ENCODE measurements at places on chromosomes 11 and 22.
A peak's percentile ranks its signal among the peaks of the same experiment; 100 is the strongest.

DNA sequence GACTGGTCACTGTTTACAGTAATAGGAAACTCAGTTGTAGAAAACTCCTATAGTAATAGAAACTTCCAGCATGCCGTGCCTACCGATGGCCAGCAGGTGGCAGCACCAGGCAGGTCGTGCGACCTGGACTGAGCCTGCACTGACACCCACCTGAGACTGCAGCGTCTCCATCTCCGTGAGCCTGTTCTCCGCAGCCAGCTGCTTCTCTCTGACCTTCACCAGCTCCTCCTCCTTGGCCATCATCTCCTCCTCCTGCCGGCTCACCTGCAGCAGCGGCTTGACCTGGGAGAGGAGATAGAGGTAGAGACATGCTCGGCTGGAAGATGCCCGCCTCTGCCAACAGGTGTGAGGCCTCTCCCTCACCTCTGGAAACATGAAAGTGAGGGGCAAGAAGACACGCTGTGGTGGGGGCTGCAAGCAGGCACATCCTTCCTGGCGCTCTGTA, 48.5 kb downstream of the APOL1 start:
- DNase-seq = peak; percentile 80

DNA sequence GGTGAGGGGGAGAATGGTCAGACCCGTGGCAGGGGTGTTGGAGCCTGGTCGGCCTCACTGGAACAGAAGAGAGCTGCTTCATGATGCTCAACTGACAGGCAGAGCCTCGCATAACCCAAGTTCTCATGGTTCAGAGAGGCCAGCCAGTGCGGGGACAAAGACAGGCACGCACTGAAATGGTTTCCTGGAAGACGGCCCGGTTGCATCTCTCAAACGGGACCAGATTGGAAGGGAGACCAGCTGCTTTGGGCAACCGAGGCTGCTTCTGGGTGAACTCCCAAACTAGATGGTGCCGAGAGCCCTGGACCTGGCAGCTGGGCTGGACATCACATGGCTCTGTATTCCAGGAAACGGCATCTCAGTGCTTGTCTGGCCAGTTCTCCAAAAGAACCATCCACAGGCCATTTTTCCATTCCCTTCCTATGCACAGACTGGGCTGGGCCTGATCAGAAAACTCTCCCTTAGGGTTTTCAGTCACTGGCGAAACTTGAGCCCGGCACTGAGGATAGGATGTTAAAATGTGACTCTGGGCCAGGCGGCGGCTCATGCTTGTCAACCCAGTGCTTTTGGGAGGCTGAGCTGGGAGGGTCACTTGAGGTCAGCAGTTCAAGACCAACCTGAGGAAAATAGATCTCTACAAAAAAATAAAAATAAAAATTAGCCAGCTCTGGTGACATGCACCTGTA, 80.1 kb upstream of the PRODH start:
- no peak for DNase-seq

DNA sequence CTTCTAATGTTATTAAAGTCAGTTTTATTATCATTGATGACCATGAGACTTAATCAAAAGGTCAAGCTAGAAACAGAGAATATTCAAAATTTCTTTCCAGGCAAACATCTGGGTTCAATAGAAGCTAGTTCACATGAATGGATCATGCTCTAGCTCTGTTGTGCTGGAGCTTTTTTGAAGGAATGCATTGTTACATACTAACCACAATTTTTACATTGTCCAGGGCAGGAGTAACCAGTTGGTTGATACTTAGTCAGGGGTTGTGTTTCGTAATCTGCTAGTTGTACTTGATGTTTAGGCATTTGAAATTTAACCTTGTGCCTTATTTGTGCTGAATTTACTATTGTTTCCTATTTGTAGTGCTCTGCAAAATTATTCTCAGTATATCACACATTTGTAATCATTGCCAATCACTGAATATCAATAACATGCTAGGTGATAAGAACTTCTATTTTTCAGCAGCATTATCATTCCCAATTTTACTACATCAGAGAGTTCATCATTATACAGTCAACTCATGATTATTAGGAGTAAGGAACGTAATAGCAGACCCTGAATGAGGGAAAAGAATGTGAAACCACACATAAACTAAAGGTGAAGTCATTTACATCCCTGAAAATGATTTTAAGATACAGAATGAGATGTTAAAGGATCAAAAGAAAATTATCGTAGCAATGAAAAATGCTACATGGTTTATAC, 23.2 kb downstream of the NF2 start:
- DNase-seq = peak; percentile 45

GRCh38 chr11:118136801-118137200, 15.8 kb downstream of the SCN4B start:
- DNase-seq = no peak

- no peak for DNase-seq
Observed at GRCh38 chr11:48123934-48124755, 92.5 kb upstream of the OR4B1 start.

DNA sequence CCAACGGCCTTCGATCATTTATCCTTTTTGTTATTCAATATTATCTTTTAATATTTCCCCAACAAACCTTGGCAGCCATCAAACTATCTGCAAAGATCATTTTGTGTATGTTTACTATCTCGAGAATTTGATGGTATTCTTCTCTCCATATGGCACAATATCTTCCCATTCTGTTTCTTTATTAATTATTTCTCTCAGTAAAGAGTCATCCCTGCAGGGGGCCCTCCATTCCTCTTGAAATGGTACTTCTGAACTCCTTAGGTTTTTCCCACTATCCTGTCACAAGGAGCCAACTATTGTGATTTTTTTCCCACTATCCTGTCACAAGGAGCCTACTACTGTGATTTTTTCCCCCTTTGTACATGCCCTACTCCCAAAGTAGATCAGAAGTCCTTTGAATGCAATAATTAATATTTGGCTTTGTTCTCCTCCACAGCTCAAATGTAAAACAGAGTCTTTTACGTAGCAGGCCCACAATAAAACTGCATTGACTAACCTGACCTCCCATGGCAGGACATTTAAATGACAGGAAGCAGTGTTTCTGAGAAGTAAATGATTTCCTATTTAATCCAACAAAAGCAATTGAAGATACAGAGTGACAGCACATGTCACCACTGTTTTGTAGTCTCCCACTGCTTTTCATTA, 43.3 kb downstream of the PDGFD start:
- DNase-seq = no peak

- peak; percentile 91 for DNase-seq
Observed at GRCh38 chr11:64246871-64247728, at the start of gene PPP1R14B. Gene PPP1R14B (minus strand): TSS chr11:64246943. CDS start chr11:64246673, 270 bp downstream.

- DNase-seq = no peak
Observed at GRCh38 chr11:91972665-91973266, 251.9 kb upstream of the FAT3 start.

DNA sequence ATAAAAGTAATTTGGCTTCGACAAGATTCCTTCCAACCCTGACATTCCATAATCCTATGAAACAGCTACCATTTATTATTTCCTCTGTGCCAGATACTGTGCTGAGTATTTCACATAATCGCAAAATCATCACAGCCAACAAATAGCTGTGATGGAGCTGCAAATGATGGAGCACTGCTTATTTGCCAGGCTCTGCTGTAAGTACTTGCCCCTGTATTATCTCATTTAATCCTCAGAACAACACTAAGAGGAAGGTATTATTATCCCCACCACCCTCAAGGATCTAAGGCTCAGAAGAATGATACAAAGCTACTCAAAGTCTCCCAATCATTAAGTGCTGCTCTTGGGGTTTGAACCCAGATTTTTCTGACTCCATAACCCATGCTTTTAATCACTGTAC, 145.5 kb downstream of the CCDC34 start:
- no peak for DNase-seq

DNA sequence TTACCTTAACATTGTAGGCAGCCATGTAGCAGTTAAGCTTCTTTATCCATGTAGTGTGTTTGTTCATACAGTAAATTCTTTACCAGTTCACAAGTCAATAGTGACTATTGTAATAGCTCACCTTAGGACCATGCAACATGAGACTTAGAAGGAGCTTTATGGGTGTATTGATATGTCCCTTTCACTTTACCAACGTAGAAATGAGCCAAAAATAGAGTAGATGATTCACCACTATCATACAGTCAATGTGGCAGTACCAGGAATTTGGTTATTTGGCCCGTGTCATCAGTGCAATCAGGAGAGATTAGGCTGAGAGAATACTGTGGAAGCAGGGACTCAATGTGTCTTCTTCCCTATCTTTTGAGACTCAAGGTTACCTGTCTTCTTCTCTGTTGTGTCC, 4.7 kb downstream of the ZDHHC13 start:
- no peak for DNase-seq

- DNase-seq = peak; percentile 72
Observed at GRCh38 chr11:61532134-61533038, 23.8 kb downstream of the LRRC10B start.

DNA sequence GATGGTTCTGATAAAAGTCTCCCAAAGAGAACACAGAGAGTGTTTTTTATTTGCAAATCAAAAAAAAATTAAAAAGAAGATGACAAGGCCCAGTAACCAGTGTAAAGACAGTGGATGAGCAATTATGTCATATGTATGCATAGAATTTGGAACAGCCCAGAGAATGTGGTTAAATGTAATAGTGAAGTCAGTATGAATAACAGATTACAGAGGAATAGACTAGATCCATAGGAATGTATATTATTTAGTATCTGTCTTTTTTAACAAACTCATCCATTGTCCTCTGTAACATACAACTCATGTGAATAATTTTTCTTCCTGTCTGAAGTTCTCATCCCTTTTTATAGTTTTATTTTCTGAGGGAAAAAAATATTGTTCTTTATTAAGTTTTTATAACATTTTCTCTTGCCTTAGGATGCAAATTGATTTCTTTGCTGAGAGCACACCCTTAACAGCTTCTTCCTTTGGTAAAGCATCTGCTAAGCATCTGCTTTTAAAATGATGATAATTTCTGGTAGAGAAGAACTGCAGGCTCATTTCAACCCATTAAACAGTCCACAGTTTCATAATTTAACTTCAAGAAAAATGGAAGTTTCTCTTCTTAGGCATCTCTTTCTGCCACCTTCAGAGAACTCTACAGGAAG, 266.5 kb upstream of the MTNR1B start:
- no peak for DNase-seq

- DNase-seq = no peak
Observed at GRCh38 chr11:22763166-22763565, 66.4 kb downstream of the SVIP start.

DNA sequence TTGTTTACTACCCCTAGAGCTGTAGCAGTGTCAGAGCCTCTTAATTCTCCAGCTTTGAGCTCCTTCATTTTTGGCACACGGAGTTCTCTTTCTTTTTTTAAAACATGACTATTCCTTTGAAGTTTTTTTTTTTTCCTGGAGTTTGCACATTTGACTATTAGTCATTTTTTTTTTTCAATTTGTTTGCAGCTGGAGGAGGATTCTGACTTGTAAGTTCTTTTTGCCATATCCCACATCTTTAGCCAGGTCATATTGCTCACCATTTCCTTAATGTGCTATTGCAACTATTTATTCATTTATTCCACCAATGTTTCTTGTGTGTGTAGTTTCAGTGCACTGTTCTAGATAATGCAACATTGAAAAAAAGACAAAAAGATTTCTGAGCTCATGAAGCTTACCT, 166.3 kb upstream of the ARHGAP20 start:
- DNase-seq = no peak

DNA sequence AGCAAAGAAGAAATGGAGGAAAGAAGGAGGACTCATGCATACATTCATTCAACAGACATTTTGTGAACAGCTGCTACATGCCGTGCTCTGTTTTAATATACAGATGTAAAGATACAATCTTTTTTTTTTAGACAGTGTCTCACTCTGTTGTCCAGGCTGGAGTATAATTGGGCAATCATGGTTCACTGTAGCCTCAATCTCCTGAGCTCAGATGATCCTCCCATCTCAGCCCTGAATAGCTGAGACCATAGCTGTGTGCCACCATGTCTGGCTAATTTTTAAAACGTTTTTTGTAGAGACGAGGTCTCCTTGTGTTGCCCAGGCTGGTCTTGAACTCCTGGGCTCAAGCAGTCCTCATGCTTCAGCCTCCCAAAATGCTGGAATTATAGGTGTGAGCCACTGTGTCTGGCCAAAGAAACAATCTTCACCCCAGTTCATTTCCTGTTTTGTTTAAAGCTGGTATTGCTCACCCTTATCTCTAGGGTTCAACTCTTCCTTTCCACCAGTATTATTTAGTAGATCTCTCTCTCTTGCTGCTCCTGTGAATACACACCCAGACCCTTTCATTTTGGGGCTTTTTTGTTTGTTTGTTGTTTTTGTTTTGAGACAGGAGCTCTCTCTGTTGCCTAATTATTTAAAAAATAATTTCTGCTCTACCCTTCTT, 69.8 kb downstream of the RNF169 start:
- no peak for DNase-seq

All from urothelium cell line (cell line).